NCI-H69 (cell line): ENCODE measurements at places on chromosomes 6 and 20.

- DNase-seq, result no peak
These were observed 73.0 kb downstream of the PHIP start for GRCh38 chr6:79005024-79005423.

DNA sequence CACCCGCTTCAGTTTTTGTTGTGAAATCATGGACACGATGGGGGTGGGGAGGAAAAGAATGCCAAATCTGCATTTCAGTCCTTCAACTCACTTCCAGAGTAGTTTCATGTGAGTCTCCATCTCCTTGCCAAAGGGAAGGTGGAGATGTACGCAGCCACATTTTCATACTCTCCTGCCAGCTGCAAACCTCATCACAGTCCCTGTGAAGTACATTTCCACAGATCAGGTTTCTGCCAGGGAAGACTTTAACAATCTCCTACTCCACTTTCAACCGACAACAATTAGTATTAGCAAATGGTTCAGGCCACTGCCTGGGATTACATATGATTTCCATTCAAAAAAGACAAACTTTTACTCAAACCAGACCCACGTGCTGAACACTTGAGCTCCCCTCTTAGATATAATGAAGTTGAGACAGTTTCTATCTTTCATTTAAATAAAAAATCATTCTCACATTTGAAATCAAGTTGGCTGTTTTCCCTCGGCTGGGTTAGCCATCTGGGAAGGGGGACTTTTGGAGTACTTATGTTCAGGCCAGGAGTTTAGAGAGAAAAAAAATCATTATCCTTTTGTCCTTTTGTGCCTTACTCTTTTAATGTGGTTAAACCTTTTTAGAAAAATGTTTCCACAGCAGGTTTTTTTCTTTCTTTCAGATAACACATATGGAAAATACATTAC, 51.0 kb upstream of the CEP162 start:
- DNase-seq, result no peak

DNA sequence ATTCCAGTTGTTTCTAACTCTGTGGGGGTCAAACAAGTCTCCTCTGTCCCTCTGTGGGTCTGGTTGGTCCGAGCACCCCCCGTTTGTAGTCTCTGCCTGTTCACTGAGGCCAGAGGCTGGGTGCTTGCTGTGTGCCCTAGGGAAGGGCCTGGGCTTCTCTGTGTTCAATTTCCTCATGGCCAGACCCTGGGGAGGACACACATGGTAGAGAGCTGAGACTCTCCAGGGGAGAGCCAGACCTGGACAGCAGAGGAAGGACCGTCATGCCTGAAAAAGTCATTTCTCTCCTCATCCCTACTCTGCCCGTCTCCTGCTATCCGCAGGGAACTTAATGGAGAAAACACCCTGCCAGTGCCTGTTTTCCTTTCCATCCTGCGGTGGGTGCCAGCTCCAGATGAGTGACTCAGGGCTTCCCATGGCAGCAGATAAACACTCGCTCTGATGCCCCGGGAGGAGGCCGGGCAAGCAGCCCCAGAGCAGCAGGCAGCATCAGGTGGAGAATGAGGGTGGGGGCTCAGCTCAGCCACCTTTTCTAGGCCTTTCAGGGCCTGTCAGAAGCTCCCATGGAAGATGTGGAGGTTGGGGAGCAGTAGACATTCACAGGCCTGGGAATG, 51.9 kb downstream of the SNAI1 start:
- DNase-seq, result no peak

DNA sequence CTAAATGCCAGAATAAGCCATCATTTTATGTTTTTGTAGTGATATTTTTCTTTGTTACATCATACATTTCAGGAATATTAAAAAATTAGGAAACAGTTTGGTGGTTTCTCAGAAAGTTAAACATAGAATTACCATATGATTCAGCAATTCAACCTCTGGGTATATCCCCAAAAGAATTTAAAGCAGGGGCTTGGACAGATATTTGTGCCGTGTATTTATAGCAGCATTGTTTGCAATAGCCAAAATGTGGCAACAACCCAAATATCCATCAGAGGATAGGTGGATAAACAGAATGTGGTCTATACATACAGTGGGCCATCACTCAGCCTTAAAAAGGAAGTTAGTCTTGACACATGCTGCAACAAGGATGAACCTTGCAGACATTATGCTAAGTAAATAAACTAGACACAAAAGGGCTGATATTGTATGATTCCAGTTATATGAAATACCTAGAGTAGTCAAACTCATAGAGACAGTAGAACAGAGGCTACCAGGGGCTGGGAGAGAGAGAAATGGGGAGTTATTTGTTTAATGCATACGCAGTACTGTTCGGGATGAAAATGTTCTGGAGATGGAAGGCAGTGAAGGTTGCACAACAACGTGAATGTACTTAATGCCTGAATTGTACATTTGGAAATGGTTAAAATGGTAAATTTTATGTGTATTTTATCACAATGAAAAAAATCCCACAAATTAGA, 18.9 kb upstream of the TRAF3IP2 start:
- no peak for DNase-seq

DNA sequence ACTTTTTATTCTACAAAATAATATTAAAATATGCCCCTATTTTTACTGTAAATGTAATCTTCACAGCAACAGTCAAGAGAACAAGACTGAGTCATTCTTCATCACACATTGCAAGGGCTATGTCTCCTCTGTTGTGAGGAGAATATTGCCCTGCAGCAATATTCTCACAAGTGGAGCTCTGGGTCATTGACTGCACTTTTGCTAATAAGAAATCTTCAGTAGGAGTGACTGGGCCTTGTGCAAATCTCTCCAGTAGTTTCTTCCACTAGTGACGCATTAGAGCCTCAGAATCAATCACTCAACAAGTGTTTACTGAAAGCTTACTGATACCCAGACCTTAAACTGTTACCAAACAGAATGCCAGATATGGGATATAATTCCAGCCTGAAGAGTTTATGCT, 49.1 kb downstream of the LAMA2 start:
- DNase-seq, result no peak
